Placental epithelial cell (primary cell): ENCODE measurements at places on chromosomes 1 and 21. TPM values are rescaled to one million over a fixed set of nuclear protein-coding genes. Genes with fewer than 3 reads are reported as not detected.

Gene KCNJ15
- total RNA-seq = 7.1 and 88.5 TPM in 2 replicates

Gene IL19
- not detected in 2 replicates for total RNA-seq

Gene S100A9
- not detected in 2 replicates for total RNA-seq

Gene GDAP2
- total RNA-seq = 15.7 and 27.7 TPM in 2 replicates

Gene G0S2
- 0.43 and 5.1 TPM in 2 replicates for total RNA-seq

Gene GUCA2B
- total RNA-seq = not detected in 2 replicates

Gene C1orf141
- not detected in 2 replicates for total RNA-seq

Gene BARHL2
- total RNA-seq = not detected in 2 replicates

Gene GUCA2A
- total RNA-seq = not detected in 2 replicates

Gene NTMT2
- not detected in 2 replicates for total RNA-seq

Gene OR2T2
- total RNA-seq = 9.0 and 16.1 TPM in 2 replicates

Gene HEYL
- total RNA-seq = not detected in 2 replicates

Gene RGS7
- under 0.01 TPM in 1 of 2 replicates, not detected in the other for total RNA-seq

Gene OSCP1
- total RNA-seq = 12.8 and 22.8 TPM in 2 replicates

Gene SNX7
- total RNA-seq = 44.8 and 45.0 TPM in 2 replicates

Gene RIPPLY3
- 0.33 and 0.79 TPM in 2 replicates for total RNA-seq

Gene CFAP57
- 0.22 and 0.39 TPM in 2 replicates for total RNA-seq

Gene S100A7
- not detected in 2 replicates for total RNA-seq
